SJSA1 (cell line): ENCODE measurements at places on chromosomes 13 and 19. TPM values are rescaled to one million over a fixed set of nuclear protein-coding genes. Genes with fewer than 3 reads are reported as not detected.

GRCh38 chr19:38908911-38909310 lies 3.1 kb downstream of the CCER2 start:
- DNase-seq: no peak
- H3K36me3 ChIP-seq: peaks cover 27% of the 10 kb centered on the region
- H3K27ac ChIP-seq: no peak overlapping the region
- no peaks in the 10 kb centered on the region for H3K27me3 ChIP-seq
- no peaks in the 10 kb centered on the region for H3K4me1 ChIP-seq
- H3K4me3 ChIP-seq: no peak overlapping the region

The B3GNT8 gene
- total RNA-seq: not detected in 2 replicates

- H3K27ac ChIP-seq: no peak overlapping the region
- H3K27me3 ChIP-seq: no peaks in the 10 kb centered on the region
- peaks cover 49% of the 10 kb centered on the region for H3K36me3 ChIP-seq
- H3K4me3 ChIP-seq: no peak overlapping the region
- no peak for DNase-seq
Observed at GRCh38 chr13:36875961-36876360, 44.1 kb downstream of the SMAD9 start.

DNA sequence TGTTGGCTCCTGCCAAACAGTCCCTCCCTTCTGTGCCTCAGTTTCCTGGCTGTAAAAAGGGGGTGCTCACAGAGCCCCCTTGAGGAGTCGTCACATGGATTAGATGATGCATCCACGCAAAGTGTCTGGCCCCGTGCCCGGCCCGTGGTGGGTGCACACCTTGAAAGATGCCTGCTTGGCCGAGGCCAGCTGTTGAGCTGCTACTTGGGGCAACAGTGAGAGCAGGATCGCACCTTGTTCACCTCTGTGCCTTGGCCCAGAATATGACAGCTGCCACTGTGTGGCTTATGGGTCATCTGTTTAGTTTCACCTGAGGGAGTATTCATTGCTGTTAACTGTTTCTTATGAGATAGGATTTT lies 17.7 kb downstream of the CRTC1 start:
- DNase-seq: no peak
- H3K36me3 ChIP-seq: no peaks in the 10 kb centered on the region
- no peak overlapping the region for H3K27ac ChIP-seq
- no peaks in the 10 kb centered on the region for H3K27me3 ChIP-seq
- no peaks in the 10 kb centered on the region for H3K4me1 ChIP-seq
- H3K4me3 ChIP-seq: no peak overlapping the region

GRCh38 chr19:10102787-10103236 lies 334 bp upstream of the ANGPTL6 start:
- no peak overlapping the region for H3K27ac ChIP-seq
- no peaks in the 10 kb centered on the region for H3K27me3 ChIP-seq
- H3K4me1 ChIP-seq: peaks cover 11% of the 10 kb centered on the region
- H3K36me3 ChIP-seq: peaks cover 14% of the 10 kb centered on the region
- DNase-seq: no peak
- H3K4me3 ChIP-seq: no peak overlapping the region

DNA sequence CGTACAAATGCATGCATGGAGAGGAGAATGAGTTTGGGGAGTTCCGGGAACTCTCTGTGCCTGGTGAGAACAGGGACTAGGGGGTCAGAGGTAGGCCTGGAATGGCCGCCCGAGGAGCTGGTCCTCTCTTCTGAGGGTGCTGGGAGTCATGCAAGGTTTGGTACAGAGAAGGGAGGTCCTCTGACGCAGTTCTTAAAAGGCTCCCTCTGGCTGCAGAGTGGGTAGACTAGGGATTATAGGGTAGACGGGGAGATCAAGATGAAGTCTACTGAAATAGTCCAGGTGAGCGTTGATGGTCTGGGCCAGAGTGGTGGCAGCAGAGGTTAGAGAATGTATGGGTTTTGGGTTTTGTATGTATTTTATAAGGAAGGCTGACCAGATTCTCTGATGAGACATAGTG lies 796 bp downstream of the ZNF304 start:
- H3K4me1 ChIP-seq: peaks cover 12% of the 10 kb centered on the region
- no peaks in the 10 kb centered on the region for H3K27me3 ChIP-seq
- peaks cover 54% of the 10 kb centered on the region for H3K36me3 ChIP-seq
- H3K4me3 ChIP-seq: peak overlapping the region; percentile 73
- no peak for DNase-seq

The ALOX5AP gene
- total RNA-seq: 1.1 and 1.6 TPM in 2 replicates

The PRSS57 gene
- not detected in 2 replicates for total RNA-seq

GRCh38 chr19:2850256-2850925 lies 9.1 kb downstream of the ZNF555 start:
- DNase-seq: no peak
- H3K4me1 ChIP-seq: no peaks in the 10 kb centered on the region
- no peak overlapping the region for H3K27ac ChIP-seq
- no peak overlapping the region for H3K4me3 ChIP-seq
- no peaks in the 10 kb centered on the region for H3K27me3 ChIP-seq

The ZNF737 gene
- total RNA-seq: not detected in 2 replicates

GRCh38 chr13:98595134-98595533 lies 18.2 kb upstream of the STK24 start:
- H3K4me1 ChIP-seq: no peaks in the 10 kb centered on the region
- H3K4me3 ChIP-seq: no peak overlapping the region
- no peaks in the 10 kb centered on the region for H3K27me3 ChIP-seq
- DNase-seq: no peak
